Activated CD4-positive, alpha-beta T cell treated with anti-CD3 and anti-CD28 coated beads, Interleukin-2, amount 10 ng/mL, durations not matched to agents 24 days and 14 days (primary cell): ENCODE measurements at places on chromosomes 16 and 17. TPM values are rescaled to one million over a fixed set of nuclear protein-coding genes. Genes with fewer than 3 reads are reported as not detected.

CETP gene
- total RNA-seq, result not detected in 2 replicates

CLEC3A gene
- total RNA-seq, result not detected in 2 replicates

GDPD3 gene
- total RNA-seq, result 6.0 and 6.6 TPM in 2 replicates

FKBP10 gene
- 0.31 and 0.47 TPM in 2 replicates for total RNA-seq

COL1A1 gene
- total RNA-seq, result 1.6 and 2.0 TPM in 2 replicates
